Stimulated activated CD8-positive, alpha-beta memory T cell treated with anti-CD3 and anti-CD28 coated beads, Interleukin-15, amount 100 ng/mL, for 48 hours (primary cell): ENCODE measurements at places on chromosomes 4 and X.

GRCh38 chr4:55078987-55079386 is 46.4 kb downstream of the KDR start:
- no peak for DNase-seq

GRCh38 chr4:85905761-85906160 is 430.8 kb downstream of the ARHGAP24 start:
- no peak for DNase-seq

DNA sequence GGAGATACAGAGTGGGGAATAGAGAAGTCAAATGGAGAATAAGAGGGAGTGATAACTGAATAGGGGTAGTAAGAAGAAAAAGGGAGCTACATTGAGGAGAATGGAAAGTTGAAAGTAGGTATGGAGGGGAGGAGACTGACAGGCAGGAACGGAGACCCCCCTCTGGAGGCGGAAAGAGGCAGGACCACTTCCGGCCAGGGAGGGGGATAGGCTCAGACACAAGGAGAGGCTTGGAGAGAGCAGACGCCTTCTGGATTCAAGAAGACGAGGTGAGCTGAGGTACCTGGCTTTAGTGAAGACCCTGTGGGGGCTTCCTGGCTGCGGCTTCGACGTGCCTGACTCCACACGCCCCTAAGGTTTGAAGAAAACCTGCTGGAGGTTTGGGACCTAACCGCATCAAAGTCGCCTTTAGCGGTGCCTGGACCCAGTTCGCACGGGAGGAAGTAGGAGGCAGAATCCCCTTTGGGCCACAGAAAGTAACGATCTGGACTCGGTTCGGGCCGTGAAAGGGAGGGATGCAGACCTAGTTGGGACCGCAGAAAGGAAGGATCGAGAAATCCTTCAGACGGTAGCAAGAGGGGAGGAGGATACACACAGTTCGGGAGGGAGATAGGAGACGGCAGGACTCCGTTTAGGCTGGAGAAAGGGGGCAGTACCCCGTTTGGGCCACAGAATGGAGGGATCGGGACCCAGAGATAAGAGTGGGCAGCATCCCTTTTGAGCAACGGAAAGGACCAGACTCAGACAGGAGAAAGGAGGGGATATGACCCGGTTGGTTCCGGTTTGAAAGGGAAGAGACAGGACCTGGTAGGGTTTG is at the start of gene TRO:
TRO (plus strand) TSS at position 215 of the 817 bp plus-strand sequence. CDS start 1,423 bp downstream, outside the sequence.
- no peak for DNase-seq

DNA sequence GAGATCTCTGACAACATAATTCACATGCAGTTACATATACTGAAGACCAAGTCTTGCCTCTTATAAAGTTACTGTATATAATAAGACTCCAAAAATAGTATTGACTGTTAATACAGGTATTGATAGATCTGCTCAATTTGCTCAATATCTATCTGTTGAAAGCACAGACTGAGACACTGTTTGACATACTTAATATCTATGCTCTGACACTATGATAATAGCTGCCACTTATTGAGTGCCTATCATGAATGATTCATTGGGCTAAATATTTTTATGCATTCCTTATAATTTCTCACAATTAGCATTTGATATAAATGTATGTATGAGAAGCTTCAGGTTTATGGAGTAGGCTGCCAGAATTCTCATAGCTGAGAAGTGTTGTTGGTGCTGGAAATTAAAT is 1600.9 kb upstream of the IGFBP7 start:
- no peak for DNase-seq

DNA sequence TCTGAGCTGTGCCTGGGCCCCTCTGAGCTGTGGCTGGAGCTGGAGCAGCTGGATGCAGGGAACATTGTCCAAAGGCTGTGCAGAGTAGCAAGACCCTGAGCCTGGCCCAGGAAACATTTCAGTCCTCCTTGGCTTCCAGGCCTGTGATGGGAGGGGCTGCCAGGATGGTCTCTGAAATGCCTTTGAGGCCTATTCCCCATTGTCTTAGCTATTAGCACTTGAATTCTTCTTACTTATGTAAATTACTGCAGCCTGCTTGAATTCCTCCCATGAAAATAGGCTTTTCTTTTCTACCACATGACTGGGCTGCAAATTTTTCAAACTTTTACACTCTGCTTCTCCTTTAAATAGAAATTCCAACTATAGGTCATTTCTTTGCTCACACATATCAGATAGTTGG is 349.8 kb upstream of the KLHL4 start:
- DNase-seq: no peak

DNA sequence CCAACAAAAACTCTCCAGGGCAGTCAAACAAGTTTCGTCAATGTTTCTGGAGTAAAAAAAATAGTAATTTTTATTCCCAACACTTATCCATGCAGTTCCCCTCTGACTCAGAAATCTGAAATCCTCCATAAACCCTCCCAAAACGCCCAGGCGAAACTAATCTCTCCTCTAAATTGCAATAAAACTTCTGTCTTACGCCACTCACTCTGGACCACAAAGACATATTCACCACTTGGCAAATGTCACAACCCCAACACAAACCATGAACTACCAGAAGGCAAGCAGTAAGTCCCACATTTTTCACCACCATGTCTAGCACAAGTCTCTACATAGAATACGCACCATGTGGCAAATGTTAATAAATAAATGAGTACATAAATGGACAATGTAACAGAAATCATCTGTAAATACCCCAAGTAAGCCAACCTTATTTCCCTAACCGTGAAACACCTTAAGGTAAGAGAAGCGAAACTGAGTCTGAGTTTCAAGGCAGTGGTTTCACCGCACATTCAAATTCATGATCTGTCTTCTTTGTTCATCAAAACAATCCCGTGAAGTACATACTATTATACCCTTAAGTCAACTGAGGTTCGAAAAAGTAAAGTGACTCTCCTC is 1.6 kb downstream of the PAPSS1 start:
- DNase-seq: no peak

GRCh38 chr4:68288393-68288740 is 42.9 kb upstream of the TMPRSS11B start:
- no peak for DNase-seq

- DNase-seq: no peak
These were observed 538 bp downstream of the STBD1 start for GRCh38 chr4:76306882-76307659.

GRCh38 chr4:81808011-81808672 is 336.4 kb upstream of the RASGEF1B start:
- DNase-seq: no peak

GRCh38 chrX:10055430-10055829 is 88.3 kb downstream of the CLDN34 start:
- no peak for DNase-seq

DNA sequence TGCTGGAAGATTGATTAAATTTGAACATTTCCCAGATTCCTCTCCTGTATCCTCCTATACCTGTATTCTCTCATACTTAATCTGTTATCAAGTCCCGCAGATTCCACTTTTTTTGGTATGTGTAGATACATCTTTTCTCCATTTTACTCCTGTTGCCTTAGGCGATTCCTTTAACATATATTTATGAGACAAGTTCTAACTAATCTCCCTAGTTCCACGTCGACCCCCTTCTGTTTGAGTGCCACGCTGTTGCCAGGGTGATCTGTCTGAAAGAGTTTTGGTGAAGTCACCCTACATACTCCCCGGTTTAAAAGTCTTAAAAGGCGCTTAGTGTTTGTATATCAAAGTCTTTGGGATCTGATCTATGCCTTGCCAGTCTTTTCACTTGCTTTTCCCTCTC is 2.4 kb downstream of the HNRNPH2 start:
- DNase-seq: no peak

GRCh38 chr4:140653718-140654494 is 85.1 kb upstream of the UCP1 start:
- DNase-seq: no peak

DNA sequence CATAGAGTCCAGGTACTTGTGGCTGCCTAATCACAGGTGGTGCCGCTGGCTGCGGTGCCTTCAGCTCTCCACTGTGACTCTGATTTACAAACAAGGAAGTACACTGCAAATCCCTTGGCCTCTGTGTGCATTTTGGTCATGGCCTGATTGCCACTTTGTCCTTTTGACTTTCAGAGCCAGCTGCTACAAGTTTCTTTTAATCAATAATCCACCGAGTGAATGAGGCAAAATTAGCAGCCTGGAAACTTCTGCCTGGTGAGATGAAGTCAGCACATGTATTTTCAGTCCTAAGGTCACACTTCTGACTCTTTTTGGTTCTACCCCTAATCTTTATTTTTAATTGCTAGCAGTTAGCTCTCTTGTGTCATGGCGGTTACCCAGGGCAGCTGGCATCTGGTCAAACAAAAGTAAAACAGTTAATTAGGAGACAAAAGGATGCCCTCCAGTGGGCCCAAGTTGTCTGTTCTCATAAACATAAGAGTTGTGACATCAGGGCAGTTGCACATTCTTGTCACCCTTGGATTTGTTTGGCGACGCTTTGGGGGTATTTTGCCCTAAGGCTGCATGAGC is 62.3 kb upstream of the LNX1 start:
- DNase-seq: no peak

GRCh38 chr4:17251101-17251500 is 260.8 kb downstream of the QDPR start:
- no peak for DNase-seq

GRCh38 chr4:81405900-81406401 is 65.8 kb downstream of the RASGEF1B start:
- DNase-seq: no peak

DNA sequence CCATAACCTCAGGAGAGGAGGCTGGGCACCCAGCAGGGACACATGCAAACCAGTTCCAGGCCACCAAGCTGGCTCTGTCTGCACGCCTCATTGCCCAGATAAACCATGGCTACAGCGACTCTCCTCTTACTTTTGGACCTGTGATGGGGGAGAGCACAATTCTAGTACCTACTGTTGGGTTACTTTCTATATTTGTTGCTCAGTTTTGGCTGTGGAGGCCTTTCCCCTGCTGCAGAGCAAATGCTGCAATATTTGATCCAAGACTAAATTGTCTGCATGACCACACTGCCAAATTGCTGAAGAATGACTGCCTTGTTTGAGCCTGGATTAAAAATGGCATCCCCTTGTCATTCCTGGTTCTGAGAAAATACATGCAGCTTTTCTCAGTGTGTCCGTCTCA is 253.5 kb downstream of the ARHGAP10 start:
- no peak for DNase-seq

DNA sequence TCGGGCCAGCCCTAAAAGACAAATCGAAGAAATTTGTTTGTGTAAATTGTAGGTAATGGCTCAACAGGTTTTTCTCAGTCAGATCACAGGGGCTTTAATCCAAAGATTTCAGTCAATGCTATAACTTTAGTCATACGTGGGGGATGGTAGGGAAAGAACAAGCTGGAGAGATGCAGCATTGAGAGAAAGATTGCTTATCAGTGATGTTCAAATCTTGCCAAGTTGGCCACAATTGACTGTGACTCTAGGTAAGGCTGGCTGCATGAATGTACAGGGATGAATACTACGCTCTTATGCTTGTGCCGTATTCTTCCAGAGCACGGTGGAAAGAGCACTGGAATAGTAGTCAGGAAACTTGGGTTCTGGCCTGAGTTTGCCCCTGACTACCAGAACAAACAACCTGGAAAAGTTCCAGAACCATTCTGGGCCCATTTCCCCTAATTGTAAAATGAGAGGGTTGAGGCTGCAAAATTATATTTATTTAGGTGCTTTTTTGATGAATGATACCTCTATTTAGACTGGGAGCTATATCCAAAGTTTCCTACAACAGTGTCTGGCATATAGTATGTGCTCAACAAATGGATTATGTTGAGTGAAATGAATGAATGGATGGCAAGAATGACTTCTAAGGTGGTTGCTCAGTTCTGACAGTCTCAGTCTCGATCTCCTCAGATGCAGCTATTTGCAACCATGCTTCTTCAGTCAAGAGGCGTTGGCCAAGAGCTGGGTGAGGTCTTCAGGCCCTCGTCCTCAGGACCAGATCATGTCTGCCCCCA is 44.4 kb downstream of the TSC22D3 start:
- DNase-seq: no peak

DNA sequence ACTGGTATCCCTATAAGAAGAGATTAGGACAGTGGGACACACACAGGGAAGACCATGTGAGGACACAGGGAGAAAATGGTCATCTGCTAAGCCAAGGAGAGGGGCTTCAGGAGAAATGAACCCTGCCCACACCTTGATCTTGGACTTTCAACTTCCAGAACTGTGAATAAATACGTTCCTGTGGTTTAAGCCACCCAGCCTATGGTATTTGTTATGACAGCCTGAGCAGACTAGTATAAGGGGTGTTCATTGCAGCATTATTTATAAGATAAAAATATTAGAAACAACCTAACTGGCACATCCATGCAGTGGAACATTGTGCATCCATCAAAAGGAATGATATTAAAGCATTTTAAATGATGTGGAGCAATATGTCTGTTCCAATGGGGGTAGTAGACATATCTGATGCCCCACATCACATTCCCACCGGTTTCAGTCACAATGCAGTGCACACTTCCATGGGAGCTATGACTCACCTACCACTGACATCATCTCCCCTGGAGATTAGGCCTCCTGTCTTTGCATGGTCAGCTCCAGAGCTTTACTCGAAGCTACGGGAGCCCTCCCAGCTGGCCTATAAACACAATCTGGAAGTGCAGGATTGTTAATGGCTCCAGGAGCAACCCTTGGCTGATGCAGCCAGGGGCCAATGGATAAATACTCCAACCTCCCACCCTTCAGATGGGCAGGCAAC is 38.9 kb upstream of the MAMLD1 start:
- no peak for DNase-seq

GRCh38 chr4:112978691-112979472 is 70.6 kb upstream of the ANK2 start:
- no peak for DNase-seq

GRCh38 chr4:93657527-93657926 is 171.0 kb upstream of the ATOH1 start:
- no peak for DNase-seq

DNA sequence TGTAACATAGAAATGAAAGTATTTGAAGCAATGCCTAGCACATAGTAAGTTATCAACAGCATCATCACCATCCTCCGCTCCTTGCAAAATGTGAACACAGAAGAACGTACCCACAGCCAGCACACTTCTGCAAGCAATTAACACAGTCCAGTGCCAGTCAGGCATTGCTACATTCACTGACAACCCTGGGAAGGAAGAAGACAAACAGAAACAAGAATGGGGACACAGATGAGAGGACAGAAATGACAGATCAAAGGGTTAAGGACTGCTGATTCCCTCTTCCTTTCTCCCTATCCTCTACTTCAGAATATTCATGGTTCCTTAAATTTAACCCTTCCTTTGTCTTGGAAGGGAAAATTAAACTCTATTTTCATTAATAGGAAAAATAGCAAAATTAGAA is 53.1 kb downstream of the CHM start:
- no peak for DNase-seq

GRCh38 chr4:113468165-113469022 is 293.1 kb downstream of the CAMK2D start:
- DNase-seq: no peak

GRCh38 chr4:151227172-151227571 is 49.8 kb upstream of the PRSS48 start:
- DNase-seq: no peak
